CD4-positive, alpha-beta T cell treated with Interleukin-4 for 4 hours (primary cell): ENCODE measurements at places on chromosomes 3 and 15.

DNA sequence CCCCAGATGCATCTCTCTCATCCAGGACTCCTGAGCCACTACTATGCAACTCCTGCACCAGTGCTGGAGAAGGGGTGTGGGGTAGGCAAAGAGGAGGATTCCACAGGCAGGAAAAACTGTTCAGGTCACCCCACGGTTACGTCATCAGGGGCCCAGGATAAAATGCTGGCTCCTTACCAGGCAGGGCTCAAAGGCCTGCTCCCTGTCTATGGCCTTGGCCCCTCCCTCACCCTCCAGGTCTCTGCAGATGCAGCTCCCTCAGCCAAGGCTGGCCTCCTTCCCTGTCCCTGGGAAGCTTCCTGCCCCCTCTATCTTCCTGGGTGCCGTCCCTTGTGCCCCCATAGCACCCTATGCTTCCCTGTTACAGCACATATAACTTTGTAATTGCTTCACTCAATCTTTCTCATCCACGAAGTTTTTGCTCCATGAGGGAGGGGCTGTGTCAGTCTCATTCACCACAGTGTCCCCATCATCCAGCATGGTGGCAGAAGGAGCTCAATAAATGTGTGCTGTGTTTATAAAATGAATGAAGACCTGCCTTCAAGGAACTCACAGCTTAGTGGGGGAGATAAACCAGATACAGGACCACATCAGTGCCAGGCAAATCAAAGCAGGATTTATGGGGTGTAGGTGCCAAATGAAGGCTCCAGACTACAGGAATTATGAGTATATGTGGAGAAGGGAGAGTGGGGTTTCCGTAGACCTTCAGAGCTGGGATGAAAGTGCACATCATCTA, 18.6 kb downstream of the KBTBD13 start:
- no peak for DNase-seq

DNA sequence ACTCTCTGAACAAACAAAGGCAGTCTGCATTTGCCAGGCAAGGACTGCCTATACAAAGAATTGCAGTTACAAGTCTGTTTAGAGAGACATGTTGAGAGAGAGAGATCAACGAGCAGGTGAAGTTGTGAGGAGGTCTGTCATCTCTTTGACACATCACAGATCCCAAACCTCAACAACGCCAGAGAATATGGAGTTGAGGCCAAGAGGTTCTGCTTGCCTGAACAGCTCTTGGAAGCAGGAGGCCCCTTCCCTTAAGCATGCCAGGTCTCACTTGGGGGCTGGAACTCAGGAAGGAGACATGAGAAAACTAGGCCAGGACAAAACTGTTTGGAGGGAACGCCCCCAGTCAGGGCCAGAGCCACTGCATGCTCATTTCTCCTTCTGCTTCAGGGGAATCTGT, 22.3 kb upstream of the MUSTN1 start:
- DNase-seq, result no peak

- no peak for DNase-seq
Measured at GRCh38 chr3:149390772-149391212, 13.3 kb upstream of the TM4SF1 start.

DNA sequence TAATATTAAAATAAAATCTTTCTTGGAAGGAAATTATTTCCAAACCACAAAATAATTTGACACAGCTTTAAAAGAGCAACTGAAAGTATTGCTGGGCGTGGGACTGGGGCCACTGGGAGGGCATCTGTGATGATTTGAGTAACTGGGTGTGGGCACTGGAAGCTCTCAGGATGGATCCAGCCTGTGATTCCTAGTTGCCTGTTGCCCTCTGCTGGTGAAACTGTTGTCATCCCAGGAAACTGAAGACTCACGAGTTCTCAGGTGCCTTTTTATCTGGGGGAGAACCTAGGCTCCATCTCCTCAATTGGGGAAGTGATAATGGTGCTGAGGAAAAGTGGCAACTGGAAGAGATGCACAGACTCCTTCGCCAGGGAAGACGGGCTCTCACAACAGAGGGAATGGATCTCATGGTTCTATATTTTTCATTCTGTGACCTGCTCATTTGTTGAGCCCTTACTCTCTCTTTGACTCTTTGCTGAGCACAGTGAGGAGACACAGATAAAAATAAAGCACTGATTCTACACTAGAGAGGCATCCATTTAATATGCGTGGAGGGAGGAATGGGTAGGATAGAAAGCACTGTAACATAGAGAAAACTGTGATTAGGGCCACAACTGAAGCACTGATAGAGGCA, 61.6 kb downstream of the TPRG1 start:
- DNase-seq, result no peak

DNA sequence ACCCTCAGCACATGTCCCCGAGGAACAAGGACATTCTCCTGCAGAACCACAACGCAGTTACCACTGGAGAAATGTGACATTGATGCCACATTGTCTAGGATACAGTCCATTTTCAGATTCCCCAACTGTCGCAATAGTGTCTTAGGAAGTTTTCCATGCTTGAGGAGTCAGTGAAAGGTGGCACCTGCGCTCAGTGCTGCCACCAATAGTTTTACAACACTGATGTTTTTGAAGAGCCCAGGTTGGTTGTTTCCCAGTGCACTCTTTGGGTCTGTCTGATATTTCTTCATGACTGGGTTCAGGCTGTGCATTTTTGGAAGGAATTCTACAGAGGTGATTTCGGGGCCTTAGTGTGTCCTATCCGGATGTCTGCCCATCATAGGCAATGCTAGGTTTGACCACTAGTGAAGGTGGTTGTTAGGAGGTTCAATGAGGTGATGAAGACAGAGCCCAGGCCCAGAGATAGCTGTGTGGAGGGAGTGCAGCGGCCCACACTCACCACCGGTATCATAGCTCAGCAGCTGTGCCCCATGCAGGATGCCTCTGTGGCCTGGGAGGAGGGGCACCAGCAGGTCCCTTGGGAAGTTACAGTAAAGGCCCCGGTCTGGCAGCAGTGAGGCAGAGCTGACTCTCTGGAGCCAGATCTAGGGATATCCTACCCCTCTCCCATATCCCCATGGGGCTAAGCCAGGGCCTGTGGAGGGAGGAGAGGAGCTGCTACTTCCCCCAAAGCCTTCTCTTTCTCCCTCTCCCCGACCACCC, 96.6 kb downstream of the DNAJB8 start:
- no peak for DNase-seq

DNA sequence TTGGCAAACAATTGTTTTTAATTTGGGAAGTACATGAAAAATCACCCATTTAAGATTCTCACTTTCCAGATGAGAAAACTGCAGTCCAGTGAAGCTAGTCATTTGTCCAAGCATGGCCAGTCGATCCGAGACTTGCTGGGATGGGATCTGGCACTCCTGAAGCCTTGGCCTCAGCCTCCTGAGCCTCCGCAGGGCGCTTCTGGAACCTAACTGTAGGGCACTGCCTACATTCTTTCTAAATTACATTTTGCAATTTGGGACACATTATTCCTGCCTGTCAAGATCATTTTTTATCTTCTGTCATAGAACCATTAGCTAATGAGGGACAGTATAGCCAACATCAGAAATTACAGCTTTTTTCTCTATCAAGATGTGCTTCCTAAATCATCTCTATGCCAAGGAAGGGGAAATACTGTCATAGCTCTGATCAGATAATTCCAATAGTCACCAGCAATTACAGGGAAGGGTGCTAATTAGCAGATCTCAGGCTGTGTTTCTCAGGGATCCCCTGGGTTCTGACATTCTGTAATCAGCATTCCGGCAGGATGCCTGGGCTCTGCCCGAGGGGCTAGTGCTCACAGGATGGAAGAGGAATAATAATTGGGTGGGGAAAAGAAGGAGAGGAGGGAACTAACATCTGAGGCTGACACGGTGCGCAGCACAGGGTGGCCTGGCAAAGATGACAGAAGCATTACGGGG, 28.3 kb downstream of the ANAPC13 start:
- no peak for DNase-seq

- no peak for DNase-seq
Measured at GRCh38 chr15:68606375-68606774, 27.6 kb downstream of the CORO2B start.

DNA sequence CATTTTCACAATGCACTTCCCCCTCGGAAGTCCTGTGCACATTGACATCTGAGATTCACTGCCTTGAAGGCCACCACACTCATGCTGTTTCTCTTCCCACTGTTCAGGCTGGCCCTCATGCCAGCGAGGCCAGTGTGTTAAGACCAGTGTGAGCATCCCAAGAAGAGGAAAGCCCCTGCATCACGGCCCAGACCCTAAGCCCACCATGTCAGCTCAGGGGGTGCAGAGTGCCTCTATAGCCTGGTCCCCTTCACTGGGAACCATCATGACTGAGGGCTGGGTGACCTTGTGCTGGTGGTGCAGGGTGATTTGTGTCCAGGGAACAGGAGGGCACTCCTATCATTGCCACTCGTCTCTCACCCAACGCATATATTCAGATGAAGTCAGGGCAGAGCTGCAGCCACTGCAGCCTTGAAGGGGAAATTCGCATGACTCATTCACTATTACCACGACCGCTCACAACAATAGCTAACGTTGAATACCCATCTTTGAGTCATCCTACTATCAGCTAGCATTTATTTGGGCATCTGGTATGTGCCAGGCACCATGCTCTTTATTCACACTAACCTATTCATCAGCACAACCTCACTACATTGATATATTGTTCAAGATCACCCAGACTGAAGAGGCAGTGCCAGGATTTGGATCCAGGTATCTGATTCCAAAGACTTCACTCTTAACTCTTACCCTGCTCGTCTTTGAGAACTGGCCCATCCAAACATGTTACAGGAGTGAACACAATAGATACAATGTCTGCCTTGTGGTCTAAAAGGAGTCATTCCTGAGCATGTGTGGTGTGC, 58.8 kb upstream of the SLC6A11 start:
- DNase-seq, result no peak

DNA sequence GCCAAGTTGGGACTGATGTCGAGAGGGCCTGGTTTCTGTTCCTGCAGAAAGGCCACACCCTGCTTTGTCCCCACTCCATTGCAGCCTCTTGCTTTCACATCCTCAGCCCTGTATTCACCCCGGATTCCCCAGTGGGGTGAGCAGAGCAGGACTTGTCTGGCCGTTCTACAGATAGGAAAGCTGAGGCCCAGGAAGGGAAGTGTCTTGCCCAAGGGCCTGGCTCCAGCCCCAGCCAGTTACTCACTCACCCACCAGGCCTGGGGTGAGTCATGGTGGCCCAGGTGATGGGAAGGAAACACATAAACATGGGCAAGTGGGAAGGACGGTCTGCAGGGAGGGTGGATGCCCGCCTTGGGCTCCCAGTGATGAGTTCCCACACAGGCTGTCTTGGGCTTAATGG, 6.1 kb upstream of the DUSP7 start:
- DNase-seq, result no peak

DNA sequence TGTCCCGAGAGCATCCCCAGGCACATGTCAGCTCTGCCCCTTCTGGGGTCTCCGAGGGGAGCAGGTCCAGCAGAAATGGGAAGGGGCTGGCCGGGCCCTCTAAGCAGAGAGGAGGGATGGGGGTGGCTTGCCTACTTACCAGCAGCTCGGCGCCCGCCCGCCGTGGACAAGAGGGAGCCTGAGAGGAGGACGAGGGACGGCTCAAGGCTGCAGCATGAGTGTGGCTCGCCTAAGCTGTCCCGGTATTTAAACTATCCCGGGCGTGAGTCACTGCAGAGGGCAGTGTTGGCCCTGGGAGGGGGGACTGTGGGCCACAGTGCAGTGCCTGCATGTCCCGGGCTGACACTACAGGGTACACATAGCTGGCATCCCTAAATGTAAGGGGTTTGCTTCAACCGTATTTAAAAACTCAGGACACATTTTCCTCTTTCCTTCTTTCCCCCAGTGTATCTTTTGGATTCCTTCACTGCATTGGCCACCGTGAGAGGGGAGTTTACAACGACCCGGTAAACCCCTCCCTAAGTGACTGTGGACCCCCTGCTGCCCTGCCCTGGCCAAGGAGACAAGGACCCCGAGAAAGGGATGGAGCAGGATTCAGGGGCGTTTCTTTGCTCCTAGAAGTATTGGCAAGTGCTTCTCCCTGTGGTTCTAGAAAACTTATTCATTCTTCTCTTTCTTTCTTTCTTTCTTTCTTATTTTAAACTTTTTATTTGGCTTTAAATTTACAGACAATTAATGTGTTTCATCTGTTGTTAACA, at the start of gene LRRC15:
Gene LRRC15, minus strand, starts transcription at position 222 of the 758 bp plus-strand sequence. CDS start 8,700 bp downstream, outside the sequence.
- DNase-seq, result no peak

- DNase-seq, result no peak
Measured at GRCh38 chr15:100123611-100124010, 218.2 kb downstream of the ADAMTS17 start.

- DNase-seq, result no peak
Measured at GRCh38 chr3:130582457-130583153, 65.6 kb downstream of the COL6A6 start.

GRCh38 chr3:83403927-83404326, 1554.9 kb upstream of the CADM2 start:
- DNase-seq, result no peak

DNA sequence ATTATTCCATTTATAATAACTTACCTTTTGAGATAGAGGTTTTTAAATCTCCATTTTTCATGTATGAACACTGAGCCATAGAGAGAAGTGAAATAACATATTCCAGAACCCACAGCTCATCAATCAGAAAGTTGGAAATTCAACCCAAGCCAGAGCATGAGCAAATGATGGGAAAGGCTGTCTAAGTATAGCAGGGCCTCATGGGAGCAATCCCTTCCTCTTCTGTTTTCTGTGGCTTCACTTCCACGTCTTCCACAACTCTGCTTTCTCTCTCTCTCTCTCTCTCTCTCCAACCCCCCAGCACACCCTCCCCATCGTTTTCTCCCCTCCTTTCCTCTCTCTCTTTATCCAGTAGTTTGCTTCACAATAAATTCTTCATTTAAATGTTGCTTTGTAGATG, 14.8 kb upstream of the IL1RAP start:
- DNase-seq, result no peak

DNA sequence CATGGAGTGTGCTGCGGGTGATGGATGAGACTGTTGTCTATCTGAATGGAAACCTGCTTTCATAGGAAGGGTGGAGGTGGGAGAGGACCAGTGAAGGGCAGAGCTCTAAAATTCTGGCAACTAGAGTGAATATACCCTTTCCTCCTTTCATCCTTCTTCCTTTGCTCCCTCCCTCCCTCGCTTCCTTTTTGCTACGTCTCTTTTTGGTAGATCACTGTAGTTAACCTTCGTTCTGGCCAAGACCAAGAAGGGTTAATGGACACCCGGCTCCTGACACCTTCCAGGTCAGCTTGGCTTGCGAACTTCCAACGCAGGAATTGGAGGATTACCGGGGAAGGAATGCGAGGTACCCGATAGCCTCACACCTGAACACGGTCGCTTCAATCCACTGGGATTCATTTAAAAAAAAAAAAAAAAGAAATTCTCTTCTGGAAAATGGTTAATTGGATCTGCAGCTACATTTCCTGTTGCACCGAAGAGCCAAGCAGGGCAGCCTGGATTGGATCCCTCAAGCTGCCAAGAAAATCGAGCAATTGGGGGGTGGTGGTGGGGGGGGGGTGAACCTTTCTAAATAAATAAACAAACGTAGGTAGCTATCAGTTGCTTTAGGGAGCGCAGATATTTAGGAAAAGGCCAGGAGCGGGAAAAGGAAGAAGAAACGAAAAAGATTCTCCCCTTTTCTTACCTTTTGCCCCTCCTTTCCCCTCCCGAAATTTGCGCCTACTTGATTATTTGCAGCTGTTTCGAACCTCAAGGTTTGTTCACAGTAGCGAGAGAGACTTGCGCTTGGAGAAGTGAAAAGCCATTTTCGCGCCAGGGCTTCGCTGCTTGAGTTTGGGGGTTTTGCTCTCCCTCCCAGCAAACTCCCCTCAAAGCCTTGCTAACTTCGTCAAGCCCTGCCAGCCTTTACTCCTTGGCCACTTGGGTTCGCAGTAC, 9.5 kb upstream of the NR2F2 start:
- no peak for DNase-seq
